ENCODE measurements at places on chromosomes 1 and 21.

GRCh38 chr1:42442662-42443061 lies 13.2 kb downstream of the ZMYND12 start:
- no peak for DNase-seq

DNA sequence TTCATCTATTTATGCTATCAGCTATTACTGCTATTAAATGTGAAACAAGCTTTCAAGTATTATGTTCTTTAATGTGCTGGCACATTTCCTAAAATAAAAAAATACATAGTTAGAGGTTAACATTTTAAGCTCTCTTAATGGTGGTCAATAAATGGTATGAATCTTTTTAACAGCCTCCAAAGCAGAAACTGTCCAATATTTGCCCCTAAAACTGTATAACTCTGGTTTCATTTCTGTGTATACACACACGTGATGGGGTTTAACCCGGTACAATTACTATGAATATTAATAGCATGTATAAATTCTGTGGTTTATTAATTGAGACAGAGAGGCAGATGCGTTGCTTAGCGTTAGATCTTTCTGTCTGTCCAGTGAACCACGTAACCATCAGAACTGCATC lies 2.2 kb downstream of the ESRRG start:
- no peak for DNase-seq

DNA sequence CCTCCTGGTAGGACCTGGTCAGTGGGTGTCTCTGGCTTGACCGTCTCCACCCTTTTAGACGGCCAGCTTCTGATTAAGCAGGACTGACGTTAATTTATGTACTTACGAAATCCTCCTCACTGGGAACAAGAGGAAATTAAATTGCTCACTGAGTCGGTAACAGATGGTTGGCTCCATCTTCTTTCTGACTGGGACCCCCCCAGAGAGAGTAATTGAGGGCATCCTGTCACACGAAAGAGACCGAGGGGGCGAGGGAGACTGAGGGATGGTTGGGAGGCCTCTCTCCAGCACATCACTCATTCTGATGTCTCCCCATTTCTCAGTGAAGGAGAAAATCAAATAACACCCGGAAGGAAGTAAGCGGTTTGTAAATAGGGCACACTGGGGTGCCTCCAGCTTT lies 104.8 kb downstream of the OMA1 start:
- DNase-seq: no peak

DNA sequence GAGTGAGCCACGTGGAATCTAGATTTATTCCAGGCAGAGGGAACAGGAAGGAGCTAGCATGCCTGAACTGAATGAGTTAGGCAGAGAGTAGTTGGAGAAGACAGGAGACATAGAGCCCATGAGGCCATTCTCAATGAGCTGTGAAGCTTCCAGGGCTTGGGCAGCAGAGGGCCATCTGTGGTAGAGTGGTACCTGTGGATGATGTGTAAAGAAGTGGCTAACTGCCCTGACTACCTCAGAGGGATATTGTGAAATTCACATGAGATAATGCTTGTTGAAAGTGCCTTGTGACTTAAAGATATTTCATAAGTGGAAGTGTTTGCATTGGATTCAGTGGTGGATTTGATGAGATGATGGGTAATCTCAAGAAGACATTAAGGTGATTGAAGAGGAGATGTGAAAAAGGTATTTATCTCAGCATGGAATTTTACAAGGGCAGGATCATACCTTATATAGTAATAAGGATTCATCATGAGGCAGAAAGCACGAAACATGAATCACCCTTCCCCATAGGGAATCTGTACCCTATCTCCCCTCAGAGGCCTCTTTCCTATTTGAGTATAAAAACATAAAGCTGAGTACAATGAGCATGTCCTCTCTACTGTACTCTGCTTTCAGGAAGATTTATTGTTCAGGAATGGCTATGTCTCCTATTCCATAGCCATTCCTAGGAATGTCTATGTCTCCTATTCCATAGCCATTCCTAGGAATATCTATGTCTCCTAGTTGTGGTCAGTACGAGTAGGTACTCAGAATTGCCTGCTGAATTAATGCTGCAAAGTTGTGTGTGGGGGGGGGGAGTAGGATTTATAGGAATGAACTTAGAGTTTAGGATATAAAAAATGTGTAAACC lies 146.8 kb downstream of the PAPPA2 start:
- DNase-seq: peak; percentile 33

DNA sequence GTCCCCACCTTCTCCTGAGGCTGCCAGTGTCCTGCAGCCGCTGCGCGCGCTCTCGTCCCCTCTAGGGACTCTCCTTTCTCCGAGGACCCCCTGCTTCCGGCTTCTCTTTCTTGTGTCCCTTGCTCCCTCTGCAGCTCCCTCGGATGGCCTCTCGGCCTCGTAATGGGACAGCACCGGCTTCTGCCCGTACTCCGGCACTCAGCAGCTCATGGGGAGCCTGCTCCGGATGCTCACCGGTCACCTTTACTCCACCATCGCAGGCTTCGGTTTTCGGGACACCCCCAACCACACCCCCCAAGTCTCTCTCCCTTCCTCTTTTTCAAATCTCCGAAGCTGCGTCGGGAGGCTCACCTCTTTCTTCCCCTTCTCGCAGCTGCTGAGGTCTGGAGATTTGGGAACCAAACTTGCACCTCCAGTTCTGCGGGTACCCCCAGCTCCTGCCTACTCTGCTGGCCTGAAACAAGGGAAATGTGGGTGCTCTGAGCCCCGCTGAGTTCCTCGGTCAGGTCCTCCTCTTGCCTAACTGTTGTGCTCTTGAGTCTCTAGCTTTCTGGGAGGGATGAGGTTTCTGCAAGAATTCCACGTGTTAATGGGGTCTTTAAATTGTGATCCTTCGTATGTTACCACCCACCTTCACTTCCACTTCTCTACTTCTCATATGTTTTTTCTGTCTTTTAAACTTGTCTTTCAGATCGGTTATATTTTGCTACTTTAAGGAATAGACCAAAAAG lies 930 bp downstream of the CDC14A start:
- DNase-seq: no peak

DNA sequence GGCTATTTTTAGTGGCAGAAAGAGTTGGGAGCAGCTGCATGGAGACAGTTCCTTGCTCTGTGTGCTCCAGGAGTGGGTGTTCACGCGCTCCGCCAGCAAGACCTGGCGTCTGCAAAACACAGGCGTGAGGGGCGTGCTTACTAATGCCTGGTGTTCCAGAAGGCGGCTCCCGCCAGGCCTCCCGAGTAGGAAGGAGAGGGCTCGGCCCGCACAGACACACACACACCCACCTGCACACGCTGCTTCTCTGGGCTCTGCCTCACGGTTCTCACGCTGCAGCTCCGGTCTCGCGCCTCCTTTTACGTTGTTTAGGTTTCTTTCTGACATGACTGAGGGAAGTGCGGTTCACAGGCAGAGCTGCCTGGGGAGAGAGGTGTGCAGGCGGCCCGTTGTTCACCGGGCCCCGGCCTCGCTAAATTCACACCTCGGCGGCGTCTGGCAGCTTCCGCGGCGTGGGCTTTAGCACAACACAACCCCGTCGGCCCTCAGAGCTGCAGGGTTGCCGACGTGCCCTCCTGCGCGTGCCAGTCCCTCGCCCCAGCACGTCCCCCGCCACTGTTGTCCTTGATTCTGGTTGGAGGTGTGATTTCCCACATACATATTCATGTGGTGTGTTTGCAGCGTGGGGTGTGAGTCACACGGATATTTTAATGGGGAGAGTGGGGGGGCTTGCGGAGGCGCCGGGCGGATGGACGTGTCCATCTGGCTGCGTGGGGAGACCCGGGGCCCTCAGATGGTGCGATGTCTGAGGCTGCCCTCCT lies 77.0 kb downstream of the SKI start:
- DNase-seq: no peak

GRCh38 chr1:212549503-212550017 lies 59.0 kb upstream of the ATF3 start:
- no peak for DNase-seq

DNA sequence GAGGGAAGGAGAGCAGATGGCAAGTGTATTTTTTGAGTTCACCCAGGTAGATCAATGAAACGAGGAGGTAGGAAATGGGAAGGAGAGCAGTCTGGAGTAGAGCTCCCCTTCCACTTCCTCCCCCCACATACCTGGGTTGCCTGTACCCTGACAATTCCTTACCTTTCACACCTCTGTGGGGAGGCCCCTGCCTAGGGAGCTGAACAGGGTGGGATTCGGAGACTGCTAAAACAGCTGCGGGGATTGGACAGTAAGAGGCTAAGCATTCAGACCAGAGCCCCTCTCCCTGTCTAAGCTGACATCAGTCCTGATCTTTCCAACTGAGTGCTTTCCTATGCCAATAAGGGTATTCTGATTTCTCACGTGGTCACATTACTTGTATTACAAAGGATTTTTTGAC lies 14.5 kb downstream of the RCSD1 start:
- DNase-seq: no peak

DNA sequence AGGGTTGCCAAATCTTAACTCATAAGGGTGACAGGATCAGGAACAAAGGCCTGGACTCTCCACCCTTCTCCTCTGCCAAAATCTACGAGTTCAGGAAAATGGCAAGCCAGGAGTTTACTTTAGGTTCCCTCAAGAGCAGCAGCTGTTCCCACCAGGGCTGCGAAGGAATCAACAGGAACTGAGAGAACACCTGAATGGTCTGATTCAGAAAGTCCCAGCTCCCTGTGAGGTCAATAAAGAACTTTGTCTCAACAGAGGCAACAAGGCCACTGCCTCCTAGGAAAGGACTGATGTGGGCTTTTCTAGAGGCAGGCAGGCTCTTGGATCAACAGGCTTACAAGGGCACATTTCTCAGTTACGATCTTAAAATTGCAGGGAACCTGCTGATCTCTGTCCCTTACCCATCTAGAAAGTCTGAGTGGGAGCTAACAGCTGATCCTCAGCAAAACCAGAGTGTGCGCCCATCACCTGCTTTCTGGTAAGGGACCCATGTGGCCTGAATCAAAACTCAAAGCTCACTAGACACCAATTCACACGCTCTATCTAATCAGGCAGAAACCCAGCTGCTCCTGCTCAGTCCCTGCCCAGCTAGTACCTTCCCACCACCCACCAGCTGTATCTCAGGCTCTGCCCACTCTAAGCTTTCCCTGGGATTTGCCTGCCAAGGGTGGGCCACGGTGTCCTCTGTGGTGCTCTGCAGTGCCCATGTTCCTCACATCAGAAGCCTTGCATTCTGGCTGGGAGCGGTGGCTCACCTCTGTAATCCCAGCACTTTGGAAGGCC lies 83.1 kb downstream of the CAPZB start:
- no peak for DNase-seq

DNA sequence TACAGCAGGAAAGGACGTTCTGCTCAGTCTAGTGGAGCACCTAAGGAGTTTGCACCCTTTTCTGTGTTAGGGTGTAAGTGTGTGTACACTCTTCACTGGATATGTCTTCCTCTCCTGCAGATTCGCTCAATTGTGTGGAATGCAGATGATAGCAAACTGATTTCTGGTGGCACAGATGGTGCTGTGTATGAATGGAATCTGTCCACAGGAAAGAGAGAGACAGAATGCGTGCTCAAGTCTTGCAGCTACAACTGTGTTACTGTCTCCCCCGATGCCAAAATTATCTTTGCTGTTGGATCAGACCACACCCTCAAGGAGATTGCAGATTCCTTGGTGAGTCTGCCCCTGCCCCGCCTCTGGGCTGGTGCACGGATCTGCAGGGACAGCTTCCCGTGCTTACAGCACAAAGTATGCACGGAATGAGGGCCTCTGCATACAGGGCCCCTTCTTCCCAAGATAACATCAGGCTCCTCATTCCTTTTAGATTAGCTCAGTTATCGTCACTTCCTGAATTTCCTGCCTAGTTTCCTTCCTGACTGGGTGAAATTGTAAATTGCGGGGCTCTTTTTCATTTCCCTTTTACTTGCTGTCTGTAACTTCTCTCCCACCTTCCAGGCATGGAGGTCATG lies 34.6 kb downstream of the CFAP57 start:
- DNase-seq: peak; percentile 99

GRCh38 chr1:58893257-58893869 lies 109.5 kb upstream of the JUN start:
- no peak for DNase-seq

DNA sequence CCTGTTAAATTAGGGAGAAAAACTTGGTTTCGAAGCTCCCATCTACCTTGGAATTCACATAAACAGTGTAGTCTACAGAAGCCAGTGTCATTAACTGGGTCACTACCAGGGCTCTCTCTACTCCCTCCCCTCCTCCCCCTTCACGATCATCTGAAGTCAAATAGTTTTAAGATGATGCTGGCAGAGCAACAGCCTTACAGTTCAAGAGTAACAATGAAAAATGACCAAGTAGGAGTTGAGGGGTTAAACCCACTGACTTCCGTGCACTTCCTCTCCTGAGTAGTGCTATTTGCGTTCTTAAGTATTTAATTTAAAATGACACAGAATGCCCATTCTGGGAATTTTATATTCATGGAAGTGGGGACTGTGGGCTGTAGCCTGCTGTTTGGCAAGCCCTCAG lies 236.9 kb downstream of the SIPA1L2 start:
- no peak for DNase-seq

DNA sequence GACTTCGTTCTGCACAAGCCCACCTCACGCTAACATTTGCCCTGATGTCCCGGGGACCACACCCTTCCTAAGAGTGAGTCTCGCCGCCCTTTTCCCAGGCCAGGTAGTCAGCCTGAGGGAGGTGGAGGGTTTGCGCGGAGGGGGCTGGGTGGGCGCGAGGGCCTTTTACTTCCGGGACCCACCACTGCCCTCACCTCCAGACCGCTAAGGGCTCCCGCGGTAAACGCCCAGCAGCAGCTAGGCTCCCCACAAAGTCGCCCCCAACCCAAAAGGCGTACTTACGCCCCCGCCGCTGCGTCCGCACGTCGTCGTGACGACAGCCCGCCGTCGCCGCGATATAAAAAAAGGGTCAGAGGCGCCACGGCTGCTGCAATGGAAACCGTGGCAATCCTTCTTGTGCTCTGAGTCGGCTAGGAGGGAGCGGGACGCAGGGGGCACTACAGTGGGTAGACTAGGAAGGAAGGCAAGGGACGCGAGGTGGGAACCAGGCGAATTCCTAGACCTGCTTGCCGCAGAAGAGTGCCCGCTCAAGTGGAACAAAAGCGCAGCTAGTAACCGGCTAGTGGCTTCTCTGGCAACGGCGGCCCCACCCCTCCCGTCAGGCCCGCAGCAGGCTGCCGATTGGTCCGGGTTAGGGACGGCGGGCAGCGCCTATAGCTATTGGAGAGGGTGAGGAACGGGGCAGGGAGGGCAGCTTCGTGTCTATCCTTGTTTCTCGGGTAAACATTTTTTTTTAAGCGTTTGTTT lies at the start of gene ODF2L:
TSS of gene ODF2L (minus strand) at position 573 of the 747 bp plus-strand sequence. CDS start 9,296 bp downstream, outside the sequence.
- peak; percentile 56 for DNase-seq

- DNase-seq: no peak
Measured at GRCh38 chr21:21003701-21004100, 5.5 kb downstream of the NCAM2 start.

GRCh38 chr1:170768929-170769328 lies 105.0 kb downstream of the PRRX1 start:
- peak; percentile 6 for DNase-seq

DNA sequence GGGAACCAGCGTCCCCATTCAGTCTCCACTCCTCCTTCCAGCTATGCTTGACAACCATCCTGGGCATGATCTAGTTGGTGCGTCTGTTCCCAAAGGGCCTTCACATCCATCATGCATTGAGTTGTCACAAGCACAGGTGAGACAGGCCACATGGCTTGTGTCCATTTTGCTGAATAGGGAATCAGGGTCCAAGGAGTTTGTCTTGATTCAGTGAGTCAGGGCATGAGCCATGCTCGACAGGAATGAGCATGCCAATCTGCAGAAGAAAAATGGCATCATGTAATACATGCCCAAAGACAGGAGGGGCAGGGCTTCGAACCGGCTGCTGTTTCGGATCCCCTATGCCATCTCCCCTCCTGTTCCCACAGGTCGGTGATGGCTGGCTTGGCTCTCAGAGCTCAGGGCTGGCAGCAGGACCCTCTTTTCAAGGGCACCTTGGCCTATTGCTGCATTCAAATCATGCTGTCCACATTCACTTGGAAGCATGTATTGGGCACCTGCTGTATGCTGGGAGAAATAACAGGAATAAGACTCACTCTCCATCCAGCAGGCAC lies 44.5 kb downstream of the PKP1 start:
- peak; percentile 76 for DNase-seq

All from foreskin keratinocyte (primary cell).